ENCODE measurements at places on chromosomes 16 and 17.

DNA sequence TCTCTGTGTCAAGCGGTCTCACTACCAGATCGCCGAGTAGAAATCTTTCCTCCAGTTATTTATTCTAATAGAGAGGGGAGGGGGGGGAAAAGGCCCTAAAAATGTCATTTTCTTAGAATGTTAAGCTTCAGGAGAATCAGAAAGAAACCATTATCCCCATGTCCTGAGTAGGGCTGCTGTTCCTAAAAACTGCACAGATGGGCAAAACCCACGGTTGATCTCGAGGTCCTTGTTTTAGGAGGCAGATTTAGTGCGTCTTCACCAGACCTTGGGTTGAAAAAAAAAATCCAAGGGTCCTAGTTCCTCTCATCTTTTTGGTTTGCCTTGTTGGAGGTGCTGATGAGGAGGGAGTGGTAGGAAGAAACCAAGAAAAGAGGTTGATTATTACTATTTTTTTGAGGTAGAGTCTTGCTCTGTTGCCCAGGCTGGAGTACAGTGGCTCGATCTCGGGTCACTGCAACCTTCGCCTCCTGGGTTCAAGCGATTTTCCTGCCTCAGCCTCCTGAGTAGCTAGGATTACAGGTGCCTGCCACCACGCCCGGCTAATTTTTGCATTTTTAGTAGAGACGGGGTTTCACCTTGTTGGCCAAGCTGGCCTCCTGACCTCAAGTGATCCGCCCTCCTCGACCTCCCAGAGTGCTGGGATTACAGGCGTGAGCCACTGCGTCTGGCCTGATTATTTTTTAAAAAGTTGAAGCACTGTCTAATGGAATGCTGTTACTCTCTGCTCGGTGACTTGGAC lies 1.4 kb downstream of the CBFB start:
- peak; percentile 41 for DNase-seq

GRCh38 chr16:19704321-19705145 lies 13.5 kb downstream of the KNOP1 start:
- DNase-seq: no peak

DNA sequence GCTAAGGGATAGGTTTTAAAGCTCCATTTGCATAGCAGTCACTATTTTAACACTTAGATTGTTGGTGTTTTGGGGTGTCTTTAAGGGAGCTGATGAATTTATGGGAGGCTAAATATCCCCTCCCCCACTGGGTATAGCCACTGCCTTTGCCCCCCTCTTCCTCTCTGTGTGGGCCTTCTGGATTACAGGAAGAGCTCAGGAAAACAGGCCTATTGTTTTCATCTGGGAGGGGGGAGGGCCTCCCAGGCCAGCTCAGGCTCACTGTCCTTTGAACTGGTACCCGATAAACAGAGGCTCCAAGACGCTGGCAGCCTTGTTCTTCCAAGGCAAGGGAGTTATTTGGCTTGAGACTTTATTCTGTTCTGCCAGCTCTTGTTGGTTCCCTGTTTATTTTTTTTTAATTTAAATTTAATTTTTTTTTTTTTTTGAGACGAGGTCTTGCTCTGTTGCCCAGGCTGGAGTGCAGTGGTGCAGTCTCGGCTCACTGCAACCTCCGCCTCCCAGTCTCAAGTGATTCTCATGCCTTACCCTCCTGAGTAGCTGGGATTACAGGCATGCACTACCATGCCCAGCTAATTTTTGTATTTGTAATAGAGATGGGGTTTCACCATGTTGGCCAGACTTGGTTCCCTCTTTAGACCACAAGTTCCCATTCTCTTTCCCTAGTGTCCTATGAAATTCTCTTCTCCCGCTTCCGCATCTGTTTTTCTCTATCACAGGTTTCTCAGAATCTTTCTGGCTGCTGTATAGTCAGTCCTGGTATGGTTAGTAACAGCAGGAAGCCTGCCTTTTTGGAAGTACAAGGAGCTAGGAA lies 25.1 kb downstream of the MINK1 start:
- no peak for DNase-seq

- no peak for DNase-seq
These were observed 26.9 kb upstream of the CDH15 start for GRCh38 chr16:89144681-89145080.

DNA sequence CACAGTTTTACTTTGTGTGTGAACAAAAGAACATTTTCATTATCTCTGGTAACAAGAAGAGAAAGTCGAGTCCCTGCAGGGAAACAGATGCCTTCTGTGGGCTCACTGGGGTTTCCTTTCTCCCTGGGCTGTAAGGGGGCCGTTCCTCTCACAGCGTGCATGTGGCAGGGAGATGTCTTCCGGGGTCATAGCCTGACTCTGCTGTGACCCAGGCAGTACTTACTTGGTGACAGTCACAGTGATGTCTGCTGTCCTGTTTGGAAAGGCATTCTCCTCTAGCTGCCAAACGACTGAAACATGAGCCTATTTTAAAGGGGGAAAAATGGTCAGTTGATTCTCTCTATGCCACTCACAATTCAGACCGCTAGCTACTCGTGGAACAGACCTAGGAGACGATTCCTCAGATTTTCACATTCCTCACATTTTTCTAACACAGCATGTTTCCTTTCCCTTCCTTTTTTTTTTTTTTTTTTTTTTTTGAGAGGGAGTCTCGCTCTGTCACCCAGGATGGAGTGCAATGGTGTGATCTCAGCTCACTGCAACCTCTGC lies 7.3 kb downstream of the HASPIN start:
- no peak for DNase-seq

DNA sequence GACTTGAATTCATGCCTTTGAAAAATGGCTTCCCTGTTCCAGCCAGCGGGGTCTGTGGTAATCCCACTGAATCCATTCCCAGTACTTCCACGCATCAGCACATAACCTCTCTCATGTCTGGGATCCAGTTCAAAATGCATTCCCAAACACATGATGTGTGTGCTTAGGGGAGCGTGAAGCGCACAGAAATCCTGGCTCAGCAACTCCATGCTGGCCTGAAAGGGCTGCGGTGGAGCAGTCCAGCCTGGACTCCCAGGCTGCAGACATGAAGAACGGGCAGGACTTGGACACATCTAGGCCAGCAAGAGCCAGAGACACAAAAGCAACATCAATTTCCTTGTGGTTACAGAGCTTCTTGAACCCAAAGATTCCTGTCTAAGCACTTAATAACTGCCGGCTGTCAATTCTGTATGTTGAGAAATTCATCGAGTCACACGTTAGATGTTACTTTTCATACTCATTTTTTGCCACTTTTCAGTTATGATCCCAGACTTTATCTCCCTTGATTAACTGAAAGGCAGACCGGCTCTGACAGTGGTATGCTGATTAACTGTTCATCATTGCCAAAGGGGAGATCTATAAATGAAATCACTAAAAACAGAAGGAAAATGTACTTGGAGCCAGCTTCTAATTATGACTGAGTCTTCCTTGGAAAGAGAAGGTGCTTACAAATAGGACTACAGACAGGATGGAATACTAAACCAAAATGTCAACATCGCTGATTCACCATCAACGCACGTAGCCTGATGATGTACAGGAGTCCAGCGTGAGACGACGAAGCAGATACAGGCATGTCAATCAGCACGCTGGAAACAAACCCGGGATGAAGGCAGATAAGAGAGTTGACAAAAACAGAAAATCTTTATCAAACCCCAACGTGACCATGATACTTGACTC lies 23.0 kb downstream of the NSMCE1 start:
- no peak for DNase-seq

DNA sequence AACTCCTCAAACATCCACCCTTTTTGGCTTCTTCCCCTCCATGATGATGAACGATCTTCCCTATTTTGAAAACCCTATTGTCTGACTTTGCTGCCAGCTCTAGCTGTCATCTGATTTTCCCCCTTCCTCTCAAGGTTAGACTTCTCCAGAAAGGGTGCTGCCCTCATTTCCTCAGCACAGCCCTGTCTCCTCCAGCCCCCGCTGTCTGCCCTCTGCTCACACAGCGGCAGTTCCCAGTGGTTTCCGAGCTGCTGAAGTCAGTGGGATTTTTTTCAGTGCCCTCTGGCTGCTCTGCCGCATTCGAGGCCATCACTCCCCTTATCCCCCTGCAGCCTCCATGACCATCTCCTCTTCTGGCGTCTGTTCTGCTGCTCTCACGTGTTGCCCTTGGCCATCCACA lies 26.6 kb upstream of the C17orf107 start:
- DNase-seq: no peak
